ENCODE measurements at places on chromosomes 11 and 22. TPM values are rescaled to one million over a fixed set of nuclear protein-coding genes. Genes with fewer than 3 reads are reported as not detected.

PANX3 gene
- not detected for total RNA-seq

TMPRSS13 gene
- total RNA-seq = not detected

GRCh38 chr11:61524963-61525587, 16.5 kb downstream of the LRRC10B start:
- DNase-seq = no peak

- peak; percentile 73 for DNase-seq
Observed at GRCh38 chr11:110086892-110087309, 6.3 kb upstream of the ZC3H12C start.

DNA sequence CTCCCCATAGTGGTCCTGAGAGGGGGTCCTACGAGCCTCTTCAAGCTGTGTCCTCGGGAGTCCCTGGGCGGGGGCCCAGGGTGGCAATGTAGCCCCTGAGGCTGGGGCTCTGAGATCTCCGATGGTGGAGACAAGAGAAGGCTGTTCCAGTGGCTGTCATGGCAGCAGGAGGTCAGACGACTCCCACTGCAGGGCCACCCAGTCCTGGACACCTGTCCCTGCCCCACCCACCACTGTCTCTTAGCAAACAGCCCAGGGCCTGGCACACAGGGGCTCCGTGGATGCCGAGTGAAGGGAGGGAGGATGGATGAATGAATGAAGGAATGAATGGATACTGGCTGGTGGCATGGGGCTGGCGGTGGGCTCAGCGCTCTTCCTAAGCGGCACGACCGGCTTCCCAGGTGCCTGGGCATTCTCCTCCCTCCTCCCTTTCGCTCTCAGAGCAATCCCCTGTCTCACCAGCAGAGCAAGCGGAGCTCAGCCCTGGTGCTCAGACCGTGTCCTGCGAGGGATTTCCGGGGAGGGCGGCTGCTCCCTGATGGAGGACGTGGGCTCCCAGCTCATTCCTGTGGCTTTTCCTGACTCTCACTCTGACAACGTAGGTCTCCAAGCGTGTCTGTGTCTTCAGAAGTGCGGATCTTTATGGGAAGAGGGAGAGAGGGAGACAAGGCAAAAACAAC, 1272.6 kb downstream of the BRD1 start:
- DNase-seq = no peak

DNA sequence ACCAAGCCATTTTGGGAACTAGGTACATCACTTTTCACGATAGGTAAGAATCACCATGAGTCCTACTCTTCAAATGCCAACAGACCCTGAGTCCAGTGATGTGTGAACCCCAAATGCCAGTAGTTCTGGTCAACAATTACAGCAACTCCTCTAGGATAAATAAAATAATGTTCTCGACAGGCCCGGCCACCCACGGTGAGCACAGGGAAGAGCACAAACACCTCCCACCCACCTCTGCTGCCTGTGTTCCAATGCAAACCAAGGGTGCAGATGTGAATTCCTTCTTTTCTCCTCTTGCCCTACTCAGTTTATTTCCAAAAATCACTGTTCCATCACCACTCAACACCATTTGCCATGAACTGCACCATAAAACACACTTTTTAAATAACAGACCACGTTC, 33.3 kb downstream of the MPPED2 start:
- no peak for DNase-seq

DNA sequence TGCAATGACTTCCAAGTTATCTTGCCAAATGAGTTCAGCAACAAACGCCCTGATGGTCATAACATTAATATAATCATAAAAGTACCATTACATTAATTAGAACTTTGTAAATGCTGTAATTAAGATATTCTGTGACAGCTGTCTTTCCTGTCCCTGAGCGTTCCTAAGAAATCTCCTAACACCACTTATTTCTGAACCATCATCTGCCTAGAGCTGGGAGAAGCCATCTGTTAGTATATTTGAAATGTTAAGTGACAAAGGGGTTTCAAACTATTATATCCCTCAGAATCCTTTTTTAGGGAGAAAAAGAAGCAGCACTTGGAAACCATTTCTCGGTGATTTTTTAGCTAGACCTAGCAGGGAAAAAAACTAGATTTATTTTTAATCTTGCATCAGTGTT, 657.5 kb downstream of the FAM181B start:
- no peak for DNase-seq

DNA sequence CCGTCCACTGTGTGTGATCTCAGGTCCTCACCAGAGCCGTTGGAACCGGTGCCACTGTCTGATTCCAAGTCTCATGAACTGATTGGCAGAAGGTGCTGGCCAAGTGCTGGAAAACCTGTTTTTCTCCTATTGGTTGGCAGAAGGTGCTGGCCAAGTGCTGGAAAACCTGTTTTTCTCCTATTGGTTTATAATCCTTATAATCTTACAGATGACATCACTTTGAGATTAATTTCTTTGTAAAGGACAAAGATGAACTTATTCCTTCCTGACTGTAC, 1106.3 kb downstream of the BRD1 start:
- no peak for DNase-seq

- no peak for DNase-seq
Observed at GRCh38 chr11:68214173-68215086, 1.3 kb upstream of the KMT5B start.

DNA sequence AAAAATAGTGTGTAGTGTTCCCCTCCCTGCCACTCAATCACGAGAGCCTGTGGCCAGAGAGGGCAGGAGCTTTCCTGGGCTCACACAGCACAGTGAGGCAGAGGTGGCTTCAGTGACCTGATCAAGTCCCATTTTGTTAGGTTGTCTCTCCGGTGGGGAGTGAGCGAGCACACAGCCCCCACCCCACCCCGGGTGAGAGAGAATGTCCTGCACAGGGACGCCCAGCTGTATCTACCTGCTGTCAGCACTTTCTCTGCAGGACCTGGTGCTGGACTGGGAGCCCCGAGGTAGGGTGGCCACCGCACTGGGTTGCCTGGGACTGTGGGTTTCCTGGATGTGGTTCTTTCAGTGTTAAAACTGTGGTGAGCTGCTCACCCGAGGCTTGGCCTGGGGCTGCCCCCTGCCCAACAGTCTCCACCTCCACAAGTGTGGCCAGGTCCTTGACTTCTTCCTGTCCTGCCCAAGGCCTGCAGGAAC, 6.1 kb downstream of the CAPN5 start:
- no peak for DNase-seq

GRCh38 chr22:33110562-33111163, 52.5 kb upstream of the SYN3 start:
- no peak for DNase-seq

SAA2 gene
- not detected for total RNA-seq

- no peak for DNase-seq
Observed at GRCh38 chr11:58907780-58908179, 31.5 kb upstream of the GLYATL1 start.

DNA sequence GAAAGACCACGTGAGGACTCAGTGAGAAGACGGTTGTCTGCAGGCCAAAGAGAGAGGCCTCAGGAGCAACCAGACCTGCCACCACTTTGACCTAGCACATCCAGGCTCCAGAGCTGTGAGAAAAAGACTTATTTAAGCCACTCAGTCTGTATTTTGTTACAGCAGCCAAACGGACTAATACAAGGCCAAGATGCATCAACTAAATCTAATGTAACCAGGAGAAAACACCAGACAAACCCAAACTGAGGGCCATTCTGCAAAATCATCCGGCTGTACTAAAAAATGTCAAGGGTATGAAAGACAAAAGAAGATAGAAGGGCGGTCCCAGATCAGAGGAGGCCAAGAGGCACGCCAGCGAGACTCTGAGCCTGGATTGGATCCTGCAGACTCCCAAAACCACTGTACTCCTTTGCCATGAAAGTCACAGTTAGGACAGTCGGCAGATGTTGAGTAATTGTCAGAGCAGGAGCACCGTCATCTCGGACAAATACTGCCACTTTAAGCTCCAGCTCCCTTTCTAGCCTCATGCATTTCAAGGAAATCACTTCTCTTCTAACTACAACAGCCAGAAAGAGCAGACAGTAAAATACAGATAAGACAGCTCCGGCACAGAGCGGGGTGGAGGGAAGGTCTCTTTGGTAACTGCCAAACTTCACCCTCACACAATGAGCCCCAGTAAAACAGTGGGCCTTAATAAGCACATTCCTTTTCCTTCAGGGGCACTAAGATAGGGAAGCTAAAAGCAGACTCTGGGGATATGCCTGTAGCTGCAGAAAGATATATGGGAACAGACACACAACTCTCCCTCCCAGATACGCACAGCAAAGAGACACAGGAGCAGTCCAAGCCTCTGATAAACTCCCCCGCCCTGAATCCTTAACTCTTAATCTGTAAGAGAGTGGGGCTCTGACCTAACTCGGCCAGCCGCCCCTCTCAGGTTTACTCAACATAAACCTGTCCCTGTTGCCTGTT, 3.5 kb upstream of the ZP1 start:
- DNase-seq = no peak

DNA sequence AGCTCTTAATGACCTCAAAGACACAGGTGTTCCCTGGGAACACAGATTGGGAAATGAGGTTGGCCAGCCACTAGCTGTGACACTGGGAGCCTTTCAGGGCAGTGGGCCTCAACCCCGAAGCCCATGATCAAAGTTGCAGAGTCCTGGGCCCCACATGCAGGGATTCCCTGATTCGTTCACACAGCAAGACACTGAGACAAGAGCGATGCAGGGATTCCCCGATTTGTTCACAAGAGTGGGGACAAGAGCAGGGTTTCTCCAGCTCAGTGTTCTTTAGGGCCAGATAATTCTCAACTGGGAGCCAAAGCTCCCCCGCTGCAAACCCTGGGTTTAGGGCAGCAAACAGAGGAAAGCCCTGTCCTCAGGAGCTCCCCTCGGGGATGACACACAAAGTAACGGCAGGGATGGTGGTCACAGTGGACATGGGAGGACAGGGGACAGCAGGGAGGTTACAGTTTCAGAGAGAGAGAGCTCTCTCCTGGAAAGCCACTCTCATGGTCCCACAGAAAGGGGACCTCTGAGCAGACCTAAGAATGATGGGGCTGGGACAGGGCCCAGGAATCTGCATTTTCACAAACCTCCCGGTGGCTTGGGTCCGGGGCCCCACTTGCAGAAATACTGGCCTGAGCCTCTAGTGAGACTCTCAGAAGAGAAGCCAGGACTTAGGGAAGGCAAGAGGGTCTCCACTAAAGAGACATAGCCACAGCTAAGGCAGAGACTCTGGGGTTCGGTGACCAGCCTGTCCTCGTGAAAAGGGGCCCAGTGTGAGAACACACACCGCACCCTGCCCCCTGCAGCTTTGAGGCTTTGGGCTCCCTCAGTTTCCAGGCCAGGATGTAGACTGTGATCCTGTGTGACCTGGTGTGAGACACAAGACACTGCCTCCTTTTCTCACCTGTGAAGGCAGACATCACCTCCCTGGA, 7.4 kb upstream of the GNAZ start:
- DNase-seq = no peak

- DNase-seq = no peak
Observed at GRCh38 chr22:23673826-23674690, 16.8 kb upstream of the RGL4 start.

RBMXL2 gene
- not detected for total RNA-seq

DNA sequence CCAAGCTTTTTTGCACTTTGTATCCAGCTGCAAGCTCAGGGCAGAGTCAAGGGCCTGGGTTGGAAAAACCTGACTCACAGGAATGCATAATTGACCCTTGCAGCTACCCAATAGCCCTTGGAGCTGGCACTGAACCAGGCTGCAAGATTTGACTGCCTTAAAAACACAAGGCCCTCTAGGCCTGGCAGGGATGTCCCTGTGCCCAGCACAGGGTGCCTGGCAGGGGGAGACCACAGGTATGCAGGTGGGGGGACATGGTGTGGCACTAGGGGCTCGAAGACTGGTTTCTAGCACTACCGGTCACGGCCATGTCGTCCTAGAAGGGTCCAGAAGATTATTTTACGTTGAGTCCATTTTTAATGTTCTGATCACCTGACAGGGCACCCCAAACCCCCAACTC, 30.2 kb downstream of the SBF1 start:
- DNase-seq = peak; percentile 73

DNA sequence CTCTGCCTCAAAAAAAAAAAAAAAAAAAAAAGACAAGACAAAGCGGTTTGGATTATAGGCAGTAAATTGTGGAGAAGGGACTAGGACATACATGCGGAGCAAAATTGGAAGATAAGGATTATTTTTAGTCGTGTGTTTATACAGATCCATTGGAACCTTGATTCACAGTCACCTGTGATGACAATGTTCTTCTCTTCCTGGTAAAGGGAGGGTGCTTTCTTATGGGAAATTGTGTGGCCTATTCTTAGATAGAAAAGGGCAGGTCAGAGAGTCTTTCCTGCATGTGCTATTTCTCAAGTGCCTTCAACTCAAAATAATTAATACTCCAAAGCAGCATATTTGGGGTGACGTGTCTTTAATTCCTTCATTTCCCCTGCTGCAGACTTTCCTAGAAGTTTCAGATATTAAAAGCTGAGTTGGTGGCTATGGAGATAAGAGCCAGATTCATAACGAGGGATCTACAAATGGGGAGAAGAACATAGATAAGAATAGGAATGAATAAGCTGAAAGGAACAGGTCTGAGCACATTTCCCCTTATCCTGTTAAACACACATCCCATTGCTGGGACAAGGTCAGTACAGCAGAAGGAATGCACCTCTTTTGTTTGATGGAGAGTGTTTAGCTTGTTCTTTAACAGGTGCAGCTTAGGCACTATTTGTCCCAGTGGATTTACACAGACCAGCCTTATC, 22.5 kb downstream of the GSTT2B start:
- DNase-seq = no peak

- DNase-seq = peak; percentile 73
Observed at GRCh38 chr11:79414644-79415317, 26.0 kb downstream of the TENM4 start.

- no peak for DNase-seq
Observed at GRCh38 chr11:61082062-61082870, 20.0 kb upstream of the CD5 start.

GRCh38 chr11:12540075-12540680, 134.0 kb upstream of the TEAD1 start:
- peak; percentile 48 for DNase-seq

PITPNM1 gene
- 23.5 TPM for total RNA-seq

GRCh38 chr22:20628081-20628939, 120.9 kb downstream of the MED15 start:
- no peak for DNase-seq

CYP2R1 gene
- total RNA-seq = 0.55 TPM

DNA sequence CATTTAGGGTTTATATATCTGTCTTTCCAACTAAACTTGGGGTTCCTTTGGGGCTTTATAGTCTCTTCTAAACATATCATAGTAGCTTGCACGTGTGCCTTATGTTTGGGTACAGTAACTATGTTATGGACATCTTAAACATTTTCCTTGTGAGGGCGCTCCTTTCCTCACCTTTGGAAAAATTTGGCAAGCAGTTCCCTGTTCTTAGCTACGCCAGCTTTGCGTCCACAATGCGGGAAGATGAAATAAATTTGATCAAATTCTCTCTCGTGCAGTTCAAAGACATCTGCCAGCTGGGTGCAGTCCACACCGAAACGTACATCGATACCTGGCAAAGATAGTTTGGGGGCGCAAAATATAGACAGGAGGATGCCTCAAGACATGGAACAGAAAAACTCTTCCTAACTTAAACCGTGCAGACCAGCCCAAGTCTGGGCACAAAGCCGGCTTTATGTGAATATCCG, 548 bp downstream of the FDXACB1 start:
- peak; percentile 10 for DNase-seq

ST3GAL4 gene
- total RNA-seq = 32.9 TPM

CNTF gene
- total RNA-seq = 1.3 TPM

SYT12 gene
- total RNA-seq = not detected
